Activated CD4-positive, alpha-beta T cell treated with anti-CD3 and anti-CD28 coated beads for 36 hours (primary cell): ENCODE measurements at places on chromosomes 12 and 14. TPM values are rescaled to one million over a fixed set of nuclear protein-coding genes. Genes with fewer than 3 reads are reported as not detected.

DNA sequence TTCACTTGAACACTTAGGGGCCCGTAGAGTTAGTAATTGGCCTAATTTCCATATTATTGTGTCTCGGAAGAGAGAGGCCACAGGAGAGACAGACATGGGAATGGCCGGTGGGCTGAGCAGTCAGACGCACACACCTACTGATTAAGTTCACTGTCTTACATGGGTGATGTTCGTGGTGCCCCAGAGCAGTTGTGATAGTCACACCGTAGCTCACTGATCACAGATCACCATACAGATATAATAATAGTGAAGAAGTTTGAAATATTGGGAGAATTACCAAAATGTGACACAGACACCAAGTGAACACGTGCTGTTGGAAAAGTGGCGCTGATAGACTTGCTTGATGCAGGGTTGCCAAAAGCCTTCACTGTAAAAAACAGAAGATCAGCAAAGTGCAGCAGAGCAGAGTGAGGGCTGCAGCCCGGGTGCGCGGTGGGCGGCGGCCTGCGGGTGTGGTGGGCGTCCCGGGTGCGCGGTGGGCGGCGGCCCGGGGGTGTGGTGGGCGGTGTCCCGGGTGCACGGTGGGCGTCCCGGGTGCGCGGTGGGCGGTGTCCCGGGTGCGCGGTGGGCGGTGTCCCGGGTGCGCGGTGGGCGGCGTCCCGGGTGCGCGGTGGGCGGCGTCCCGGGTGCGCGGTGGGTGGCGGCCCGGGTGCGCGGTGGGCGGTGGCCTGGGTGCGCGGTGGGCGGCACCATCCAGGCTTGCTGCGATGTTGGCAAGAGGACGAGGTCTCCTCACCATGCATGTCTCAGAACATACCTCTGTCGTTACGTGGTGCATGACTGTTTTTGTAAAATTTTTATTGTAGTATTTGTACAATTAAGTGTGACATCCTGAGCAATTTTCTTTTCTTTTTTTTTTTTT lies 34.3 kb upstream of the TEX22 start:
- peak; percentile 38 for DNase-seq

DNA sequence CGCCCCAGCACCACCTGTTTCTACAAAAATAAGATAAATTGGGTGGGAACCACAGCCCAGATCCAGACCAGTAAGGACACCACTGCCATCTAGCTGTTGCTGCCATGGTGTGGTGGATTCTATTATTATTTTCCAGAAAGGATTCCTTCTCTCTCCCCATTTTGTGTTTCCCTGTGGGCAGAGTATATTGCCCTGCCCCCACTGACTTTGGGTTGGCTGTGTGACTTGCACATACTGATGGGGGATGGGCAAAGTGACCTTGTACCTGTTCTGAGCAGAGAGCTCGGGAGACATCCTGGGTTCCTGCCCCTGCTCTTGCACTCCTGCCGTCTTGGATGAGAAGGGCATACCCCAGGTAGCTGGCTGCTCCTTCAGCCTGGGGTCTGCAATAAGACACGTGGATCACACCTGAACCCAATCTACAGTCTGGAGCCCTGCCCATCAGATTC lies 24.3 kb downstream of the MOAP1 start:
- peak; percentile 34 for DNase-seq

DNA sequence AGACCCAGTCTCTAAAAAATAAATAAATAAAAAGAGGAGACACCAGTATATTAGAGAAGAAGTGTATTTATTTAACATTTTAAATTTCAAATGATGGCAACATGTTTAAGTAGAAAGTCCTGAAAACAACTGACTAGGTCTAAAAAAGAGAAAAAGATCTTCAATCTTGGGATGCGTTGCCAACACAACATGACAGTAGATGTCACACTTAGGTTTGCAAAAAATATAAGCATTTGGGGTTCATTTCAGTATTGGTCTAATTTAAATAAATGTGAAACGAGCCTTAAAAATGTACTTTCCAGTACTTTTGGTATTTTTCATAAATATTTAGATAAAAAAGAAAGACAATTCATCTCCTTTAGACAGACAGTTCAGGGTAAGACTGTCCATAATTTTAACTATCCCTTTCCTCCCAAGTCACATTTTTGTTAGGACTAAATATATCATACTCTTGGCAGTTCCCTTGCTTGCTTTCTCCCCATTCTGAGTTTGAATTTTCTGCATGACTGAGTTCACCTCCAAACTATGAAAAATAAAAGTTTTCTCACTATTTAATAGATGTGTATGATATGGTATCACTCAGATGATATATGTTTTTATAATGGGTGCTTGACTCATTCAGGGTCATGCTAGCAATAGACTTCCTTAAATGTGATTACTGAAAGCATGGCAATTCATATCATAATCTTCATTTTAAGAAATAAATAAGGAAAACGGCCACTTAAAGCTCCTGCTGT lies 4.3 kb downstream of the C14orf93 start:
- no peak for DNase-seq

- no peak for DNase-seq
Observed at GRCh38 chr12:53295891-53296219, 513 bp downstream of the PFDN5 start.

GRCh38 chr12:46553266-46553665 lies 180.7 kb upstream of the SLC38A2 start:
- no peak for DNase-seq

DNA sequence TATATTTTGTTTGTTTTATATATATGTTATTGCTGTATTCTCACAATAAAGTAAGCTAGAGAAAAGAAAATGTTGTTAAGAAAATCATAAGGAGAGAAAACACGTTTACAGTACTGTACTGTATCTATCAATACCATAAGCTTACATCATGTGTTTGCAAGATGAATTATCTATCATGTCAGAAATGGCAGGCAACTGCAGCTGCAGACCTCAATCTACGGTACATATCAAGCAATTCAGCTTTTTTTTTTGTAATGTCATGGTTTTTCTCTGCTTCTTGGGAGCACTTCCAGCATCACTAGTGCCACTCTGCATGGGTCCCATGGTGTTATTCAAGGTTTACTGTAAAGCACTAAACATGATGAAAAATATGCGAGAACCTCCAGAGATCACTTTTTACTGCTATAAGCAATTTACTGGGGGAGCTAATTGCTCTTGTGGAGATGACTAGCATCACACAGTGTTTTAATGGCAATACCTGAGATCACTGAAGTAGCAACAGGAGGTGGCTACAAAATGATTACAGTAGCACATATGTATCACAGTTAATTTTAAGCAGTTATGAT lies 9.0 kb upstream of the KRT2 start:
- no peak for DNase-seq

DNA sequence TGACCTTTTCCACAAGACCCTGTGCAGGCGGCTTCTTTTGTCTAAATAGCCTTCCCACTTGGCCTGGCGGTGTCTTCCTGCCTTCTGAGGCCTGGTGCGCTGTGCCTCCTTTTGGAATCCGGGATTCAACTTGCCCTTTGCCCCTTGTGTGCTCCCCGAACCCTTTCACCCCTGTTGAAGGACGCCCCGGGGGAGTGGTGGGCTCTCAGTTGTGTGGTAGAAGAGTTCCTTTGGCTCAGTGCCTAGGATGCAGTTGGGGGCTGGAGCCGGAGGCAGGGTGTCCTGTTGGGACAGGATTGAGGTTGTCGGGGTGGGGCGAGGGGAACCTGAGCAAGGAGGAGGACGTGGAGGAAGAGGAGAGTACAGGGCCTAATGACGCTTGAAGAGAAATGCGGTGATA lies 34.5 kb downstream of the KLC1 start:
- no peak for DNase-seq

GRCh38 chr12:93302331-93303229 lies 75.1 kb upstream of the NUDT4 start:
- DNase-seq = no peak

- DNase-seq = no peak
Observed at GRCh38 chr12:128381946-128382345, 115.0 kb downstream of the TMEM132C start.

- peak; percentile 61 for DNase-seq
Observed at GRCh38 chr14:53180272-53181221, 27.4 kb upstream of the DDHD1 start.

DNA sequence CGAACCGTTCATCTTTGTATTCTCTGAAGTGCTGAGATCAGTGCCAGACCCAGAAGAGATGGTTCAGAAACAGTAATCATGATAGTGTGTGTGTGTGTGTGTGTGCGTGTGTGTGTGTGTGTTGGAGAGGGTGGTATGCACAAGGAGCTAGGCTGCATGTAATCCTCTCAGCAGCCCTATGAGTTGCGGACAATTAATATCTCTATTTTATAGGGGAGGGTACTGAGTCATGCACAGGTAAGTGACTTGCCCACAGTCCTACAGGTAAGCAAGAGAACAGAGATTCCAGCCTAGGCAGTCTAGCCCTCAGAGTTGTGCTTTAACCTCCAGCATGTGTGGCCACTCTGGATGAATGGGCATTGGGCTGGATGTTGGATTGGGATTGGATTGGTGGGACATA lies 27.9 kb upstream of the TCL1A start:
- no peak for DNase-seq

GRCh38 chr14:39203659-39204606 lies 28.9 kb downstream of the PNN start:
- no peak for DNase-seq

DNA sequence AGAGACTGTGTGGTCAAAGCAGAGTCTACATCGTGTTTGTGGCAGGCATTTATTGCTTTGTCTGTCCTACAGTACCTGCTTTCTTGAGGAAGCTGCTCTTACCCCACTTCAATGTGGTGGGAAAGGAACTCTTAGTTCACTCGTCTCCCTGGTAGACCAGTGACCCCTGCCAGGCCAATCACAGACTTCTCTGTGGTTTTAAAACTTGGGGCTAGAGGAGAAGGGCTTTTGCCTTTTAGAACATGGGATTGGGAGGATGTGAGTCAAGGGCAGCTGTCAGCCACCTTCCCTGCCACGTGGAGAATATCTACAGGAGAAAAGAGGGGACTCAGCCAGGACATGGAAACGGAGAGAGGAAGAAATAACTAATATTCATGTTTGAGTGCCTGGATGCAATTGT lies 36.8 kb upstream of the TMED10 start:
- DNase-seq = no peak

The MIP gene
- not detected for total RNA-seq

The MORN3 gene
- total RNA-seq = 2.6 TPM

The HELB gene
- 21.0 TPM for total RNA-seq
